ENCODE measurements at places on chromosomes 1 and 21.

DNA sequence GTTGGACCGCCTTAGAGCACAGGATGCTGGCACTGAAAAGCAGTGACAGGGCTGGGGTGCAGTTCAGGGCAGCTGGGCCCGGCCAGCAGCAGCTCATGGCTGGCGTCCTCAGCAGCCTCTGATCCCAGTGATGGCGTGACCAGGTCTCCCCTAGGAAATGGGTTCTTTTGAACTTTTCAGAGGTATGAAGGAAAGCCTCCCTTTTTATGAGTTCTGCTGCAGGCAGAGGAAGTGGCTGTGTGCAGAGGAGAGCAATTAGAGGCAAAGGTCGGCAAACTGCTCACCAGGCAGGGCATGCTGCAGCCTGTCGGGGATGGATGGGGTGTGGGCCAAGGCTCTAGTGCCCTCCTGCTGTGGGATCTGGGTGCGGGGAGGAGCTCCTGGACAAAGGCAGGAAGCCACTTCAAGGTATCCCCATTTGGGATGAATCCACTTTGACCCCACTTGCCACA is 45.6 kb upstream of the RAB4A start:
- no peak for DNase-seq

- DNase-seq = no peak
Measured at GRCh38 chr1:54926970-54927369, 40.0 kb upstream of the DHCR24 start.

- no peak for DNase-seq
Measured at GRCh38 chr1:36803868-36804570, 230.3 kb downstream of the GRIK3 start.

- no peak for DNase-seq
Measured at GRCh38 chr1:6316240-6317097, 55.6 kb upstream of the GPR153 start.

- DNase-seq = no peak
Measured at GRCh38 chr1:151370211-151370911, 2.1 kb downstream of the SELENBP1 start.

- no peak for DNase-seq
Measured at GRCh38 chr1:39922251-39922688, 20.6 kb upstream of the MYCL start.

GRCh38 chr1:157241185-157241538 is 103.0 kb upstream of the ETV3 start:
- no peak for DNase-seq

DNA sequence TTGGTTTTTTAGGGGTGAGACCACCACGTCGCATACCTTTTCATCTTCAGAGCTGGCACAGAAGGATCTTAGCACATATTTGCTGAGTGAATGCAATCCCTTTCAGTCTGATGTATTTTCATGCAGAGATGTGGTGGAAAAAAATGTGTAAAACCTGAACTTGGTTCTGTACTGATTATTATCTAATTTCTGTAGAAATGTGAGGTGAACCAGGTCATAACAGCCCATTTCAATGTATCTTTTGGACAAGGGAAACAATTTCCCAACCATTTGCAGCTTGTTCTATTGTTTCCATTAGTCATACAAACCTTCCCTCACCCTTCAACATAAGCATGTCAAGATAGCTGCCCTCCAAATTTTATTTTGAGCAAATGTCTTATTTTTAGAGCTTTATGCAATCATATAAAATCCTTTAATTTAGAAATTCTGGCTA is 46.8 kb upstream of the RUNX1 start:
- no peak for DNase-seq

GRCh38 chr1:2334366-2334765 is 57.0 kb downstream of the MORN1 start:
- DNase-seq = no peak

DNA sequence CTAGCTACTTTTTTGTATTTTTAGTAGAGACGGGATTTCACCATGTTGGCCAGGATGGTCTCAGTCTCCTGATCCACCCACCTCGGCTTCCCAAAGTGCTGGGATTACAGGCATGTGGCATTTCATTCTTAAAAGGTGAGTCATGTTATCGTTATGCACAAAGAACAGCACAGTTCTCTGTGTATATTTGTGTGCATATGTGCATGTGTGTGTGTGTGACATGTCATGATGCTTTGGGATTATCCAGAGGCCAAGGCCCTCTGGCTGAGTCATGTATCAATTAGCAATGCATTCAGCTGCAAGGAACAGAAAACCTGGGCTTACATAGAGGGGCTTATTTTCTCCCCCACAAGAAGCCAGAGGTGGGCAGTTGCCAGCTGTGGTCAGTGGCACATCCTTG is 301.7 kb upstream of the KAZN start:
- no peak for DNase-seq

DNA sequence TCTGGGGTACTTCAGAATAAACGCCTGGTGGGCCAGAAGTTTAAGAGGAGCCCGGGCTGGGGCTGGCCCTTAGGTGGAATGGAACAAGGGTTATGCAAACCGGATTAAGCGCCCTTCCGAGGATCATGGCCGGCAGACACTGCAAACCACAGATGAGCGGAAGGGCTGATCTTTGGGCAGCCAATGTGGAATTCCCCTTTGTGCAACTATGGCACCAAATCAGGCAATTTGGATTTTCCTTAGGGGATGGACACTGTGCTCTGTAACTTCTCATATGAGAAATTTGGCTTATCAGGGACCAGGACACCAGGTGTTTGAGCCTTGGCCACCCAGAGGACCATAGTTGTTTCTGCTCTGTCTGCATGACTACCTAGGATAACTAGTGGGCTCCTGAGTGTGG is 5.7 kb upstream of the IL10 start:
- DNase-seq = no peak

GRCh38 chr1:28885977-28886730 is 28.2 kb upstream of the EPB41 start:
- DNase-seq = no peak

- no peak for DNase-seq
Measured at GRCh38 chr1:39528082-39528481, 36.6 kb downstream of the BMP8A start.

- DNase-seq = peak; percentile 79
Measured at GRCh38 chr1:233025157-233025556, 74.7 kb downstream of the NTPCR start.

DNA sequence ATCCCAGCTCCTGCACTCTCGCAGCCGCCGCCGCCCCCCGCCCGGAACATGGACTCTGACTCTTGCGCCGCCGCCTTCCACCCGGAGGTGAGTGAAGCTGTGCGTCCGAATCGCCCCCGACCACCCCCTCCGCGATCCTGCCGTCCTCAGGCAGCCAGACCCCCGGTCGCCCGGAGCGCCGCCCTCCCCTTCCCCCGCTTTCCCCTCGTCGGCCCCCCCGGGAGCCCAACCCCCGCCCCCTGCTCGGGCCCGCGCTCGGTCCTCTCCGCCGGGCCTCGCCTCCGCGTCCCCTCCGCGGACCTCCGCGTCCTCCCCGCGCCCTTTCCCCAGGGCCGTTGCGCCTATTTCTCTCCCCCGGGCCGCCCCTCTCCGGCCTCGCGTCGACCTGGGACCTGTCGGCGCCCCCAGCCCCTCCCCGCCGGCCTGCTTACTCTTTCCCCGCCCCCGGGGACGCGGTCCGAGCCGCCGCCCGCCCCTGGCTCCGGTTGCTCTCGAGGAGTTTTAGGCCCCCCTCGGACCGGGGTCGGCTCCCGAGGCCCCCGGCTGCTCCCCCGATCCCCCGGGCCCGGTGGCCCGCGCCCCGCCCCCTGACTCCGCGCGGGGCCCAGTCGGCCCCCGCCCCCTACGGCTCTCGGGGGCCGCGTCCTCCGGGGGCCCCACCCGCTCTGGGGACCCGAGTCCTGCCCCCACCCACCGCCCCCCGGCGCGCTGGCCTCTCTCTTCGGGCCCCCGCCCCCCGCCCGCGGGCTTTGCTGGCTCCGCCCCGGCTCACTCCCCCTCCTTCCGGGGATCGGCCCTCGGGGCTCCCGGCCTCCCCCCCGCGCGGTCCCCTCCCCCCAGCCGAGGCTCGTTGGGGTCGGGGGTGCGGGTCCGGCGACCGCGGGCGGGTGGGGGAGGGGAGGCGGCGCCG is 743 bp downstream of the PHF13 start:
- DNase-seq = no peak

GRCh38 chr1:160353223-160353622 is 10.0 kb downstream of the NCSTN start:
- DNase-seq = no peak

- DNase-seq = no peak
Measured at GRCh38 chr21:16180614-16181013, 450.8 kb downstream of the USP25 start.

DNA sequence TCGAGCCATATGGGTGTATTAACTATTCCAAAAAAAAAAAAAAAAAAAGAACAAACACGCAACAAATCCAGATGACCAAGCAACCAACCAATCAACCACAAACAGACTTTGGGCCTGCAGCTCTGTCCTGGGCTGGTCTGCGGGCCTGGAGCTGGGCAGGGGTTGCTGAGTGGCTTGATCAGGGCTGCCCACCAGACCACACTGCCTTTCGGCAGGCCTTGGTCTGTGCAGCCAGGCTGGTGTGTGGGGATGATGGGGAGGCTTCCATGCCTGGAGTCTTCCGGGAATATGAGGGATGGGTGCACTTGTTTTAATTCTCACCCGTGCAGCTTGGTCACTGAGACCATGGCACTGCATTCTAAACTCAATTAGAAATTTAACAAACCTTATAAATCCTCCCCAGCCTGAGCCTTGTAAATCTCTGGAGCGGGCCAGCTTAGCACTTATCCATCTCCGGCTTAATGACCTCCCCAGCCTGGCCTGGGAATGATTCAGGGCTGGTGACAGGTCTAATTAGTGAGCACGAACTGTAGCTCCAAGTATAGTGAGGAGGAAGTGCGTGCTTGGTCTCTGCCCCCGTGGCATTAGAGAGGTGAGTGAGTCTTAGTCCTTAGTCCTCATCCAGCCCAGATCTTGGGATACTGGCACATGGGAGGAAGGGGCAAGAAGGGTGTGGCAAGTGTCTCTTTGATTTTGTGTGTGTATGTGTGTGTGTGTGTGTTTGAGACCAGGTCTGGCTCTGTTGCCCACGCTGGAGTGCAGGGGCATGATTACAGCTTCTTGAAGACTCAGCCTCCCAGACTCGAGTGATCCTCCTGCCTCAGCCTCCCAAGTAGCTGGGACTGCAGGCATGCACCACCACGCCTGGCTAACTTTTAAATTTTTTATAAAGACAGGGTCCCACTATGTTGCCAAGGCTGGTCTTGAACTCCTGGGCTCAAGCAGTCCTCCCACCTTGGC is 74.6 kb upstream of the CSF3R start:
- DNase-seq = no peak

- DNase-seq = peak; percentile 98
Measured at GRCh38 chr1:165738794-165739193, 29.9 kb downstream of the TMCO1 start.

GRCh38 chr21:32712641-32713040 is 15.2 kb downstream of the SYNJ1 start:
- DNase-seq = no peak

- DNase-seq = peak; percentile 39
Measured at GRCh38 chr1:56200442-56200841, 378.9 kb downstream of the PLPP3 start.

- no peak for DNase-seq
Measured at GRCh38 chr21:41328660-41329607, 12.3 kb downstream of the FAM3B start.

DNA sequence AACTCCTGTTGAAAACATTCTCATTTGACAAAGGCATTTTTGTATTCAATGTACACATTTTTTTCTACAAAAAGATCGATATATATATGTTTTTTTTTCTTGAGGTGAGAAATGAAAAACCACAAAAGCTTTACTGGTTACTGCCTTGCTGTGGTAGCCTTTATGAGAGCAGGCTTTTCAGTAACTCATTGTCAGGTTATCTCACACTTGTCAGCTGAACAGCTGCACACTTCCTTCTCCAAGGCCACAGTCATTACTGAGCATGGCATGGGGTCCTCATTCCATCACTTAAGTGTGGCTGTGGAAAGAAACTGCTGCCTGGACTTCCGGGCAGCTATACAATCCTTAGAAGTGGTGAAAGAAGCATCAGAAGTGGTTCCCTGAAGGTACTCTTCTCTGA is 169.3 kb upstream of the ZP4 start:
- no peak for DNase-seq

DNA sequence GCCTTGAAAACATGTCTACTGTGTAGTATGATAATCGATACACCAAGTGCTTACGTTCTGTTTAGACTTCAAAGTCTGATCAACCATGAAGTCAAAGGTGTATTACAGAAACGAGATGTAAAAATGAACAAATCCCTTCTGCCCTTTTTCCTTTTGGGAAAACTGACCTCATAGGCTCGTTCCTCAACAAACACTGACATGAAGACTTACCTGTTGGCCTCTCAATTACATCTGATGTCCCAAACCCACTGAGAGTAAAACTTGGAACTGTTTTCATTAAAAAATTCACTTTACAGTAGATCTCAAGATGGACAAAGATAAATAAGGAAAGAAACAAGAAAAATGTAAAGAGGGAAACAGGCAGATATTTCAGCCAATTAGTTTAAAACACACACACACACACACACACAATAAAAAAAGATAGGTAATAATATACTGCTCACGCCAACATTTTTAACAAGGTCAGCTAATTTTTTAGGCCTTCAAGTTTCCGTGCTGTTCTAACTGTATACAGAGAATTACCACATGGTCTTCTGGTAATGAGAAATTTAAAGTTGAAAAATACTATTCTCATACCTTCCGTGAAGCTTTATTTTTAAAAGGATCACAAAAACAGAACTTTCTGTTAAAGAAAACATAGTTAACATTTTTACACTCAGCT is 2.1 kb downstream of the HMGN1 start:
- no peak for DNase-seq

DNA sequence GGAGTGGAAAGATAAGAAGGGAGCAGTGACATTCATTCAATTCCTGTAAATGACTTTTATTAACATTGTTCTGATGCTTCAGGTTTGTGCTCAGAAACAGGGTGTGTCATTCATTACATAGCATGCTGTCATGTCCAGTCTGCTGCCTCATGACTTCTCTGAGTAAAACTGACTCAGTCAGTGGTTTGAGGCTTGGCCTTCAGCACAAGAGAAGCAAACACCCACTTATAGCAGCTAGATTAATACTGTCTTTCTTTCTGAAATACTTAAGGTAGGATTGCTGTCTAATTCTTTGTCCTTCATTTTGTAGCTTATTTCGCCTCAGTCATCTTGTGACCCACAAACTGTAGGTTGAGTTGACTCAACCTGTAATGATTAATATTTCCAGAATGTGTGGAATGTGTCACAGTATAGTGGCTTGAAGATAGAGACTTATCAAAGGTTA is 32.9 kb downstream of the RASAL2 start:
- DNase-seq = no peak

DNA sequence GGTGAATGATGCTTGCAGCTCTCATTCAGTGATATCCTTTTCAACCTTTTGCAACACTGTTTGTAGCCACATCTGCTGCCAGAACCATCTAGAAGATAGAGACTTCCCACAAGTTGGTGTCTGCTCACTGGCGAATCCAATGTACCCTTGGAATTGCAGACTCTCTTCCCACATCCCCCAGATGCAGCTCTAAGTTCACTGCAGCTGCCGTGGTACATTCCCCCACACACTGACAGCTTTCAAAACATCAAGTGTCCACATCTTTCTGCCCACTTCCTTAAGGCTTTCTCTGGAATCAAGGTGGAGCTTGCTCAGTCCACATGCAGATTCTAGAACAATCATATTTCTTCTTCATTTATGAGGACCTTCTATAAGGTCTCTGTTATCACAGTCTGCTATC is 99.2 kb downstream of the PLPPR4 start:
- no peak for DNase-seq

- DNase-seq = no peak
Measured at GRCh38 chr1:73839922-73840321, 358.1 kb downstream of the LRRIQ3 start.

- DNase-seq = no peak
Measured at GRCh38 chr1:26239936-26240335, 5.9 kb downstream of the CEP85 start.

Data from NCI-H526 (cell line).